ENCODE measurements at places on chromosomes 5 and 9. TPM values are rescaled to one million over a fixed set of nuclear protein-coding genes. Genes with fewer than 3 reads are reported as not detected.

DNA sequence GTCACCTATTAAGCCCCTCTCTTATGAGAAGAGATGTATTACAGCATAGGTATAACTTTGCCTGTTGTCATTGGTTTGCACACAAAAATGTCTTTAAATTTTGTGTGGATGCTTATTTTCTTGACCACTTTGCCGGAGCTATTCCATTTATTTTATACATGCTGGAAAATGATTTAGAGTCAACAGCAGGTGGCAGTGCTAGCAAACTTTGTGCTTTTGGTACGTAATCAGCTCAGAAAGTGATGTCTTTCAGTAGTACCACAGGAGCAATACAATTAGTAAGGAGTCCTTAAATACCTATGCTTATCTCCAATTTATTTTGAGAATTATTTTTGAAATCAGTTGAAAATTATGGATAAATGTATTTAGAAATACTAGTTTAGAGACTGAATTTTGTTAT lies 19.8 kb upstream of the NUDT12 start:
- DNase-seq = peak; percentile 43

LVRN gene
- total RNA-seq = 0.56 TPM

DNA sequence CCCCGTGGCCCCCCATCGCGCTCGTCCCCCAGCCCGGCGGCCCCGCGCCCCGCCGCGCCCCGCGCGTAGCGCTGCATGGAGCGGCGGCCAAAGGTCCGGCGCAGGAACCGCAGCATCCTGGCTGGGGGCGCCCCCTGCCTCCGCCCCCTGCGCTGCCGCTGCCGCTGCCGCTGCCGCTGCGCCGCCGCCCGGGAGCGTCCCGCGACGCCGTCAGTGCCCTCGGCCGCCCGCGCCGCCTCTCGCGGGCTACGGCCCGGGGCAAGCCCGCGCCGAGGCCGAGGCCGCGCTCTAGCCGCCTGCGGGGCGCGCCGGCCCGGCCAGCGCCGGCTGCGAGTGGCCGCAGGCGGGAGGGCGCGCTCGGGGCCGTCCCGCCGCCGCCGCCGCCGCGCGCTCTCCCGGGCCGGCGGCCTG lies 523 bp downstream of the EPB41L4B start:
- DNase-seq = no peak

GRCh38 chr5:122844136-122844909 lies 1.1 kb upstream of the SNX24 start:
- DNase-seq = no peak

DNA sequence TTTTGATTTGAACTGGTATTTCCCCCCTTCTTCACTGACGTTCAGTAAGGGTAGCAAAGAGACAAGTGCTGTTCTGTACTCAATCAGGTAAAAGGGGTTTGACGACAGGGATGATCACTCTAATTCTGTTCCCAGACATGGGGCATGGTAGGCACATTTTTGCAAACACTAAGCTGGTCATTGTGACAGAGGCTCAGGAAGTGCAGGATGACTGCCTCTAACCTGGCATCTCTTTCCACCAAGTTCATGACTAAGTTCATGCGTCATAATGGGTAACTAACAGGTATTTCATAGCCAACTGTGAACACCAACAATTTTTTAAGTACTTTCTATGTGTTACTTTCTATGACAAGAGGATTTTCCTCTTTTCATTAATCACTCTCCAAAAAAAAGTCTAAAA lies 166.5 kb downstream of the MAPKAP1 start:
- DNase-seq = no peak

- DNase-seq = no peak
These were observed 43.6 kb upstream of the FBXW11 start for GRCh38 chr5:172050080-172050479.

DNA sequence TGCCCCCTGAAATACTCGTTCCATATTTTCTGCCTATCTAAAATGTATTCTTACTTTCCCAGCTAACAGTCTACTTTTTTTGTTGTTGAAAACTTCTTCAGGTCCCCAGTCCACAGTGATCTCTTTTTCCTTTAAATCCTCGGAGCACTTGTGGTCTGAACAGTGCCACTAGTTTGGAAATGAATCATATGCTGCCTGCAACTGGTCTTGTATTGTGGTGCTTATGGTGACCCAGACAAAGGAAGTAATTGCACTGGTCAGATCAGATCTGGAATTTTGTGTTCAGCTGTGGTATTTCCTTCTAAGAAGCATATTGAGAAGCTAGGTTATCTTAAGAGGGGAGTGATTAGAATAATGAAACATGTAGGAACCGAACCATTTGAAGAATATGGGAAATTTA lies 2.9 kb downstream of the UNC13B start:
- no peak for DNase-seq

DNA sequence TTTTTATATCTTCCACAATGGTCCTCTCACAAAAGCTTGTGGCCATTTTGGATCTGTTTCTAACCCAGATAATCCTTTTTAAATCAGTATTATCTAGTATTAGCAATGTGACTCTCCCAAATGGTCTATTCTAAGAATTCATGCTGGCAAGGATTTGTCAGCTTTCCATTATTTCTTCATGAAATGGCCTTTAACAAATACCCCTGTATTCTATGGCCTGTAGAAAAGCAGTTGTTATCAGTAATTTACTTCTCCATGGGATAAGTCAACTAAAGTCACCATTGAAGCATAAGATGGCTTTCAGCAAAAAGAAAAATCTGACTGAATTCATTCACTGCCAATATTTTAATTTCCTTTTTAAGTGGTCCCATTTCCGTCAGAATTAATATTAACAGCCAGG lies 346.4 kb upstream of the FAM174A start:
- DNase-seq = no peak

DNA sequence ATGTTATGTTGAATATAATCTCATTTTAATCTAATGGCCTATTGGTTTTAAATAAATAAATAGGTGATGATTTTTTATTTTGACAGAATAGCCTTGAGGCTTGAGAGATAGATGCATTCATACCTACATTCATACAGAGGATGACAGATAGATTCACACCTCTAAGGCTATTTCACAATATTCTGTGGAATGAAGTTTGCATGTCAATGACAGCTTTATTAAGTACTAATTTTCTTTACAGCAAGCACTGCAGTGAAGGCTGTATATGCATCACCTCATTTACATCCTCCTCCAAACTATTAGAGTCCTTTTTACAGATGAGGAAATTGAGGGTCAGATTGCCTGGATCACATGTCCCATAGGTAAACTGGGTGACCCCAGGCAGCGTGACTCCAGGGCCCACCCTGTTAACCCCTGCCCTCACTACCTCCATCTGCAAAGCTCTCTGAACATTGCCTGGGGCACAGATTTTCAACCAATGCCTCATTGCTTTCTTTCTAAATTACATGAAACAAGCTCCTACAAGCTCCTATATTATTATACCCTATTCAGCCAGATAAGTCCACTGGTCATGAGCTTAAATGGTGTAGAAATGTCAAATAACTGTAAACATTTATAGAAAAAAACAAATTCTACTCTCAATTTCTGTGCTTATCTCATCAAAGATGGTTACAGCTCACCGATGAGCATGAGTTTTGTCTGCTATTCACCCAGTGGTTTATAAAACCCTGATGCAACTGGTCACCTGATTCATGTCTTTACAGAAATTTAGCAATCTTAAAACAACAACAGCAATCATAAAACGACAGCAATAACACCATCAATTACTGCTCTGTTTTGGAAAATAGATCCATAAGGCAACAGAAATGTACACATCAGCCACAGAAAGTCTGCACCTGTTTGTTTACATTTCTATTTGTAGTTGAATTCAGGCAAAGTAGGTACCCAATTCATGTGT lies 338.0 kb downstream of the NSG2 start:
- DNase-seq = no peak

DNA sequence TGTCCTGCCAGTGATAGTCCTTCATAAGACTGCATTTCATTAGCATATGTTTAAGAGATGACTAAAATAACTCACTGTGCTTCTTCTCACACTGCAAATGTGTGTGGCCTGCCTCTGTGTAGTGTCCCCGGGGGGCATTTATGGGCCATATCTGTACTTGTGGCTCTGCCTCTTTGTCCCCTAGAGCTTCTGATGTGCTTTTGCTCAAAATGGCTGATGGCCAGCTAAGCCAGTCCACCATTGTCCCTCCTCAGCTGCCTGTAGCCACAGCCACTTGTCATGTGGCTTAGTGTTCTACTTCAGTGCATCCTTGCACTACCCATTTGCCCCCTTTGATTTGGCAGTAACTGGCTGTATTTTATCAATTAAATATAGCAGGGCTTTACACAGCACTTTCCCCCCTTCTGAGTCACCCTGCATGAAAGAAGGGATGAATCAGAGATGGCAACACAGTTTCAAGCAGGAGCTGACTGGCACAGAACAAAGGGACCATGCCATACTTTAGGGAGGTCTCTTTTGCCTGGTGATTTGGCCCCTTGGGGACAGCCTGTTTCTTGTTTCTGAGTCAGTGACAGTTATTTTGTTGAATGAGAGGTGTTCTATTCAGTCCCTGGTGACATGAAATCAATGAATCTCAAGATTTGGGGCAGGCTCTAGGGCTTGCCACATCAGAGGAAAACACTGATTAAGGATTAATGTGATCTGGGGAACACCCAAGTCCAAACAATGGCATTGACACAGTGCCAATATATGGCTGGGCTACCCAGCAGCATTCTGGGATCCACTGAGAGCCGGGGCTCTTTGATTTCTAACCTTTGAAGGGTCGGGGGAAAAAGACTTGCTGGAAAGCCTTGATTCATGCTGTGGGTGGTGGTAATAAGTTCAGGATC lies 245.5 kb downstream of the SMARCA2 start:
- DNase-seq = no peak

DNA sequence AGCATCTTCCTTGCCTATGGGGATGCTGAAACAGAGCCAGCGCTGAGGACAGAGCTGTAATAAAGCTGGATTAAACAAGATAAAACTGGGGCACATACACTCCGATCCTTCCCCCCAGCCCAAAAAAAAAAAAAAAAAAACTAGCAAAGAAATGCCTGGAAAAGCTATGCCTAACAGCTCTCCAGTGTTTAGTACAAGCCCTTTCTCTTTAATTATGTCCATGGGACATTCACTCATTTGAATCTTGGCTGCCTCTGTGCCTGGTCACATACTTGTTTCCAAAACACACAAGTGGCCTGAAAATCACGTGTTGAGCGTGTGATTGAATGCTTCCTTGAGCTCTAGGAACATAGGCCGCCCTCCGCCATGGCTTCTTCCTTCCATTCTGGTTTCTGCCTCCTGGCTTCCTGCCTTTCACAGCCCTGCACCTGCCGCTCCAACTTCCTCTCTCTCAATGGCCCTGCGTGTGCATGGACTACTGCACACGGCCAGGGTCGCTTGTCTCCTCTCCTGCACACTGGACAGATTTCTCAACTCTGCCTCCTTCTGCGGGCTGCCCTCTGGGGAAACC lies 111.0 kb upstream of the RETREG1 start:
- DNase-seq = no peak

- DNase-seq = no peak
These were observed 99.8 kb downstream of the EFNA5 start for GRCh38 chr5:107570805-107571531.

LEAP2 gene
- 2.9 TPM for total RNA-seq
